GM10248 (cell line): ENCODE measurements at places on chromosomes 3 and 15.
A peak's percentile ranks its signal among the peaks of the same experiment; 100 is the strongest.

DNA sequence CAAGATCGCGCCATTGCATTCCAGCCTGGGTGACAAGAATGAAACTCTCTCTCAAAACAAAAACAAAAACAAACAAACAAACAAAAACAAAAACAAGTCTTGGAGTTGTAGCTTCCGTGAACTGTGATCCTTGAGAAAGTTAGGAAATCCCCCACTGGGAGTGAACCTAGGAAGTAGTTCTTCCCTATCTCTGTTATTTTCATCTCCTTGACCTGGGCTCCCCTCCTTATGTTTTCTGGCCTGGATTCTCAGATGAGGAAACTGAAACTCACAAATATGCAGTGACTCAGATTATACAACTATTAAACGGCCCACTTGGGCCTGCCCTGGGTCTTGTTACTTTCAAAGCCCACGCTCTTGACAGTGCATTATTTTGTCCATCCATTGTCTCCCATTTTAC lies 29.7 kb downstream of the SAXO2 start:
- no peak for DNase-seq

GRCh38 chr15:51796847-51797401 lies 32.5 kb upstream of the TMOD3 start:
- no peak for DNase-seq

DNA sequence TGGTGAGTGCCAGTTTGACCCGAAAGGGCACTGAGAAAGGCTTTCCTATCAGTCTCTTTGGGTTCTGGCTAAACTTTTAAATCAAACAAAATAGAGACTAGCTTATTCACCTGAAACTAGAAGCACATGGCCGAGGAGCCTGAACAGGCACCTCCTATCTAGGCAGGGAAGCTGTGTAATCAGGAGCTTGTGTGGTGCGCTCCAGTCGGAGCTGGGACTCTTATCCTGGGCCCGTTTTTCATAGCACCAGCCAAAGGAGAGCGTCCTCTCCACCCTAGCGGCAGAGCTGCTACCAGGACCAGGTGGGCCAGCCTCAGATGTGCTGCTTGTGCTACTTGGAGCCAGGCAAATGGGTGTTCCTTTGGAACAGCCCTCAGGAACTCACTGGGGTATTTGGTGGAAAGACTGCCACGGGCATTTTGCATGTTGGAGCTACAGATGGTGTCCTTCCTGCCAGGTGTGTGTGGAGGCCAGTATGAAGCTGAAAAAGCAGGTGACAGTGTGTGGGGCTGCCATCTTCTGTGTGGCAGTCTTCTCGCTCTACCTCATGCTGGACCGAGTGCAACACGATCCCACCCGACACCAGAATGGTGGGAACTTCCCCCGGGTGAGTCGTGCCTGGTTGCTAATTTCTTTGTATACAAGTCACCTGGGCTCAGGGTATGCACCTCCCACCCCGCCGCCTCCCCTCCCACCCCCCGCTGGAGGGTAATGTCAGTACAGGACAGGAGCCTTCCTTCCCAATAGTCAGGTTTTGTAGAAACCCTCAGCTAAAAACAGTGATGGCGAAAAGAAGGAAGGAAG lies 833 bp downstream of the MAN2A2 start:
- DNase-seq: no peak

- no peak for DNase-seq
Measured at GRCh38 chr15:52095597-52096262, 16.8 kb downstream of the BCL2L10 start.

- DNase-seq: peak; percentile 49
Measured at GRCh38 chr3:127671523-127672428, 976 bp upstream of the ABTB1 start.

GRCh38 chr15:89375093-89376005 lies 40.7 kb upstream of the POLG start:
- no peak for DNase-seq

GRCh38 chr3:27675287-27675686 lies 46.8 kb downstream of the EOMES start:
- no peak for DNase-seq

GRCh38 chr3:142348460-142348859 lies 99.4 kb downstream of the XRN1 start:
- DNase-seq: no peak

DNA sequence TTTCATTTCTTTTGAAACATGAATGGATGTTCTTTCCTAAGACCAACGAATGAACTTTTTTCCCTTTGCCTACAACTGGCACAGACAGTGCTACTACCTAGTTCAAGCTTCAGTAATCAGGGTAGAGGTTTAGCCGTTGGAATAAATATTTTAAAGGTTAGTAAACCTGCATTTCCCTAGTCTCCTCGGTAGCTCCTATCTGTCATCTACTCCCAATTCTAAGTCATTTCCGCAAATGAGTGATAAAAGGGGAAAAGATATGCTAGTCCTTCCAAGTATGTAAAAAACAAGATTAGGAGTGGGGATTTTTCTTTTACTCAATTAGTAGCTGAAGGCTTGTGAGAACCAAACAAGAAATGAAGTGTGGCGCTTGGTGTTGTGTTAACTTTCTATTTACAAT lies 15.2 kb downstream of the SLTM start:
- DNase-seq: no peak

GRCh38 chr3:53109891-53110771 lies 20.1 kb downstream of the RFT1 start:
- peak; percentile 59 for DNase-seq

- no peak for DNase-seq
Measured at GRCh38 chr3:2684046-2684445, 426.1 kb downstream of the IL5RA start.

DNA sequence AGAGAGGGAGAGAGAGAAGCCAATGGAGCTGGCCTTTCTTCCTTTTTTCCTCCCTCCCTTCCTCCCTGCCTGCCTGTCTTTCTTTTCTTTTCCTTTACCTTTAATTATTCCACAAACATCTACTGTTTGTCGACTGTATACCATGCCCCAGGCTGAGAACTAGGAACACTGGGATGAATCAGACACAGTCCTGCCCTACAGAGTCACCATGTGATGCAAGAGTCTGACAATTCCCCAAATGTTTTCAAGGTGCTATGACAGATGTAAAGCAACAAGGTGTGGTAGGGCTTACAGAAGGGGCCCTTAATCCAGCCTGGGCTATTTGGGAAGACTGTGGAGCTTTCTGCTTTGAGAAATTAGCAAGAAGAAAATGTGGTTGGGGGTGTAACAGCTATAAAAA lies 4.0 kb upstream of the SPSB4 start:
- DNase-seq: no peak

DNA sequence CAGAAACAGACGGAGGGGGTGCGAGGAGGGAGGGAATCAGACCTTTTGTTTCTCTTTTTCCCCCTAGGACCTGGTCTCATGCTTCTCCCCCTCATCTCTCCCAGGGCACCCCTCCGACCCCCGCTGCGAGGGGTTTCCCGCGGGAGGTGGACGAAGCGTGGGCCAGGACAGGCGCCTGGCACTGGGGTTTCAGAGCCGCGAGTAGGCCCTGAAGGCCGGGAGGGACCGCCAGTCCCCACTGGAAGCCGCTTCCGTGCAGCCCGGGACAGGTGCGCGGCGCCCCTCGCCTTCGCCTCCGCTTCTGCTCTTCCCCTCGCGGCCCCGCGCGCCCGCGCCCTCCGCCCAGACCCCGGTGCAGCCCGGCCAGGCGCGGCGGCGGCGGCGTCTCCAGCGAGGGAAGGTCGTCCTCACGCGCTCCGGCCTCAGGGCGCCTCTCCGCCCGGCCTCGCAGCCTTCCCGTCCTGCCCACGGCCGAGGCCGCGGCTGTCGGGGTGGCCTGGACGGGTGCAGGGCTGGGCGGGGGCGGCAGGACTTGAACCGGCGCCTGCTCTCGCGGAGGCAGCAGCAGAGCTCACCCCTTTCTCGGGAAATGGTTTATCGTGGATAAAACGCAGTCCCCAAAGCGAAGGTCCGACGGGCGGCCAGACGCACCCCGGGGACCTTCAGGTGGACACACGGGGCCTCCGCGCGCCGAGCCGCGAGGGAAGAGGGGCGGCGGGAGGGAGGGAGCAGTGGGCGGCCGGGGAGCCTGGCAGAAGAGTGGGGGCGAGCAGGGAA lies 31.5 kb upstream of the ADAMTS17 start:
- no peak for DNase-seq

- no peak for DNase-seq
Measured at GRCh38 chr3:159787178-159787574, 201.5 kb upstream of the IL12A start.

GRCh38 chr3:146502887-146503460 lies 33.6 kb upstream of the PLSCR2 start:
- no peak for DNase-seq

DNA sequence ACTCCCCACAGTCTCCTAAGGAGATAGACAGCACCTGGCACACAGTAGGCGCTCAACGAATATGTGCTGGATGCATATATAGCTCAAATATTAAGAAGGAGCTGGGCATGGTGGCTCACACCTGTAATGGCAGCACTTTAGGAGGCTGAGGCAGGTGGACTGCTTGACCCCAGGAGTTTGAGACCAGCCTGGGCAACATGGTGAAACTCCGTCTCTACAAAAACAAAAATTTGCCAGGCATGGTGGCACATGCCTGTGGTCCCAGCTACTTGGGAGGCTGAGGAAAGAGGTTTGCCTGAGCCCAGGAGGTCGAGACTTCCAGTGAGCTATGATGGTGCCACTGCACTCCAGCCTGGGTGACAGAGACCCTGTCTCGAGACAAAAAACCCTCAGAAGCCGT lies 37.4 kb downstream of the UMPS start:
- DNase-seq: no peak

GRCh38 chr3:112333381-112334317 lies 693 bp downstream of the CD200 start:
- peak; percentile 23 for DNase-seq
